ENCODE measurements at places on chromosomes 2 and 18. TPM values are rescaled to one million over a fixed set of nuclear protein-coding genes. Genes with fewer than 3 reads are reported as not detected.
A peak's percentile ranks its signal among the peaks of the same experiment; 100 is the strongest.

DNA sequence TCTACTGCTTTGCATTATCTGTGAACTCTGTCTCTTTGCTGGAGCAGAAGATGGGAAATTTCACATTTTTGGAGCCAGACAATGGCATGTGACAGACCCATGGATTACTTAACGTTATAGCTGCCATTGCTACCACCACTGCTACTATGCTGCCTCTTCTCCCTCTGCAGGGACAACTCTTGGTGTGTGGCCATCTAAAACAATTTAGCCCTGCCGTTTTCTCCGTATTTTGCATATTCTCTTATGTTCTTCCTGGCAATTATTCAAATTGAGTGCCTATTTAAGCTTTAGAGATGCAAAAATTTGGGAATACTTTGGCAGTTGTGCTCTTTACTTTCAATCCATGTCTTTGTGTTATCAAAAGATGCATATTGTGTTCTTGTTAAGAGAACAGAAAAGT lies 386.8 kb downstream of the XIRP2 start:
- no peak for DNase-seq

DNA sequence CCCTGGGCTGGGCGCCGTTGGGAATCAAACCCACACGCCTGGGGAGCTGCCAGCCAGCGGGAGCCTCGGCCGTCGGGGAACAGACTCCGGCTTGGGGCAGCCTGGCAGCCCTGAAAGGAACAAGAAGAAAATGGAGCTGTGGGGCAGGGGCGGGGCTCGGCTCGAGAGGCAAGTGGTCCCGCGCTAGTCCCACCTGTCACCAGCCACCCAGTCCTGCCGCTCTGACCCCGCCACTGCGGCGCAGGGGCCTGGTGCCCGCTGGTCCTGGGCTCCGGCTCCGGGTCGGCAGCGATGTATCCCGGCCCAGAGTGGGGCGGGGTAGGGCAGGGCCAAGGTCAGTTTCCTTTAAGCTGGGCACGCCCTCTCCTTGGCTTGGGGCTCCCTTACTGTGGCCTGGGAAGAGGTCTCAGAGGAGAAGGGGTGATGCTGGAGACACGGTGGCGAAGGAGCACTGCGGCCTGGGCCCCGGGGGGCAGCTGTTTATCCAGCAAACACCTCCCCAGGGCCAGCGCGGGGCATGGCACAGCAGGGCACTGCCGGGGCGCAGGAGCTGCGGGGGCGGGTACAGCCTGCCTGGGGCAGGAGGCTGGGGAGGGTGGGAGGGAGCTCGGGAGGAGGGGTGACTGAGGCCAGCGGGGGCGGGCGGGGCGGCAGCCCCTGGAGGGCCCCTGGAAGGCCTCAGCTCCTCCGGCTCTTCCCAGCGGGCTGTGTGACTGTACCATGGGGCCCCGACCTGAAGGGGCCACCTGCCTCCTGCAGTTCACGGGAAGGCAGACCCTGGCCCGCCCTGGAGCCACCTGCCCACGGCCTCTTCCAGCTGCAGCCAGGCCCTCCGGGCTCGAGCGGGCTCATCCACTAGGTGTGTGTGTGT lies 15.6 kb downstream of the ODC1 start:
- no peak for DNase-seq

The FER1L5 gene
- total RNA-seq = not detected

The TMEM127 gene
- total RNA-seq = 63.1 TPM

GRCh38 chr2:224506494-224506893 lies 78.7 kb downstream of the CUL3 start:
- DNase-seq = no peak

DNA sequence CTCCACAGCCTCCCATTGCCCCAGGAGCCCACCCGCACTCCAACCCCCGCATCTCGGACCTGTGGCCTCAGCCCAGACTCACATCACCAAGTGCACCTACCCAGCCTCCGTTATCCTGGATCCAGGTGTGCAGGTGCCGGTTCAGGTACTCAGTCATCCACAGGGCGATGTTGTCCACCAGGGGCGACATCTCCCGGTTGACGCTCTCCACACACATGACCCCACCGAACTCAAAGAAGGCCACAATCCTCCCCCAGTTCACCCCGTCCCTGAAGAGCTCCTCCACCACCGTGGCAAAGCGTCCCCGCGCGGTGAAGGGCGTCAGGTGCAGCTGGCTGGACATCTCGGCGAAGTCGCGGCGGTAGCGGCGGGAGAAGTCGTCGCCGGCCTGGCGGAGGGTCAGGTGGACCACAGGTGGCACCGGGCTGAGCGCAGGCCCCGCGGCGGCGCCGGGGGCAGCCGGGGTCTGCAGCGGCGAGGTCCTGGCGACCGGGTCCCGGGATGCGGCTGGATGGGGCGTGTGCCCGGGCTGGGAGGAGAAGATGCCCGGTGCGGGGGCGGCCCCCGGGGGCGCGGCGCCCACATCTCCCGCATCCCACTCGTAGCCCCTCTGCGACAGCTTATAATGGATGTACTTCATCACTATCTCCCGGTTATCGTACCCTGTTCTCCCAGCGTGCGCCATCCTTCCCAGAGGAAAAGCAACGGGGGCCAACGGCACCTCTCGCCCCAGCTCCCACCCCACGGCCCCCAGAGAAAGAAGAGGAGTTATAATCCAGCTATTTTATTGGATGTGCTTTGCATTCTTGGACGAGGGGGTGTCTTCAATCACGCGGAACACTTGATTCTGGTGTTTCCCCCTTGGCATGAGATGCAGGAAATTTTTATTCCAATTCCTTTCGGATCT lies 1.3 kb downstream of the BCL2 start:
- peak; percentile 24 for DNase-seq

The SCYGR4 gene
- total RNA-seq = not detected

The OR6B2 gene
- not detected for total RNA-seq

DNA sequence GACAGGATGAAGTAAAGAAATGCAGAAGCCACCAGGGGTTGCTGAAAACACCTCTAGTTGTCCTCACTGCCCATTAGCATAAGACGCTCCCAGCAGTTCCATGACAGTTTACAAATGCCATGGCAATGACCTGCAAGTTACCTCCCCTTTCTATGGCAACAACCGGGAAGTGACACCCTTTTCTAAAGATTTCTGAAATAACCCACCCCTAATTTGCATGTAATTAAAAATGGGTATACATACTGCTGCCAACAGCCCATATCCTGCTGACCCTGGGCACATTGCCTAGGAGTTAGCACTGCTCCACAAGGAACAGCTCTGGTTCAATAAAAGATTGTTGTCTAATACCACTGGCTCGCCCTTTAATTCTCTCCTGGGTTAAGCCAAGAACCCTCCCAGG lies 178.3 kb upstream of the LRATD1 start:
- no peak for DNase-seq

All from Panc1 (cell line).